ENCODE measurements at places on chromosomes 3 and 15.
A peak's percentile ranks its signal among the peaks of the same experiment; 100 is the strongest.

DNA sequence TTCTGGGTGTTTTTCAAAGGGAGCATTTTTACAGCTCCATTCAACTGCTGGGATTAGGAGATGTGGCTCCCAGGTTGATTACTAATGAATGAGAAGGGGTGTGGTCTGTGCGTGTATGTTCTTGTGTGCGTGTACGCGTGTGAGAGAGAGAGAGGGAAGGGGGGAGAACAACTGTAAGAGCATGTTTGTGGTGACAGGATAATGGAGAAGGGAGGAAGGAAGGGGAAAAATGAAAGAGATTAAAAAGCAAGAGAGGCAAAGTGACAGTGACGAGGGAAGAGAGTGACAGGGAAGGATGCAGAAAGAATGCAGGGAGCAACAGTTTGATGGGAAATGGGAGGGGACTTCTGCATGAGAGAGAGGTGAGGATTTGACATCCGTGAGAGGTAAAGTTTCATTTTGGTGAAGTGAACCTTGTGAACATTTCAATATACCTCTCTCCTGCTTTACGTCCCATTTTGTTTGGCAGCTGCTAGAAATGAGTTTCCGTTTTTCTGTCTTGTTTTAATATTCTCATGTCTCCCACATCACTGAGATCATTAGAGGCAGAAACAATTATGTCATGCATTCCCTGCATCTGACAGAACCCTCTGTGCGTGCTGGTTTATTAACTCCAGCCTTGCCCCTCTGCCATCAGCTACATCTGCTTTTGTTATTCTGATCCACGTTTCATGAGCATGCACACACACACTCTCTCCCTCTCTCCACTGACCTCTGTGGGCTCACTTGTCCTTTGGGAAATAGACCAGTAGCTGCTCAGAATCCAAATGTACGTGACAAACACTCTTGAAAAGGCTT, 161.6 kb downstream of the GAP43 start:
- DNase-seq = no peak

DNA sequence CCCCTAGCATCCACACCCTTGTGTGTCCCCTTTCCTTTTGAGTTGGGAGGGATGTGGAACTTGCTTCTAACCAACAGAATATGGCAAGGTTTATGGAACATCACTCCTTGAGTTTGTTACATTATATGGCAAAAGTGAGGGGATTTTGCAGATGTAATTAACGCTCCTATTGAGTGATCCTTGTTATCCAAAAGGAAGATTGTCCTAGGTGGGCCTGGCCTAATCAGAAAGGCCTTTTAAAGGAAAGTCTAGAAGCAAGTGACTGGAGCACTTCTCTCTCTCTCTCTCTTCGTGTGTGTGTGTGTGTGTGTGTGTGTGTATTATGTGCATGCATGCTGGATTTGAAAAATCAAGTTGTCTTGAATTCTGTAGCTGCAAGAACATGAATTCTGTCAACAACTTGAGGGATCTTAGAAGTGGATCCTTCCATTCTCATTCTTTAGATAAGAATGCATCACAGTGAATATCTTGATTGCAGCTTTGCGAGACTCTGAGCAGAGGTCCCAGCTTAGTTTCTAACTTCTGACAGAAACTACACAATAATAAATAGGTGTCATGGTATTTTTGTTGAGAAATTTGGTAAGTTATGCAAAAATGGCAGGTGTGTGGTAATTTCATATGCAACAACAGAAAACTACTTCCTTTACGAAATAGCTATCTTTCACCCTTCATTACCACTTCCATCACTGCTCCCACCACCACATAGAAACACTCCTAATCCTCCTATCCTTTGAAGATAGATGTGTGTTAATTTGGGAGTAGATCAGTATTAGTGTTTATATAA, 360.9 kb upstream of the CBLB start:
- no peak for DNase-seq

DNA sequence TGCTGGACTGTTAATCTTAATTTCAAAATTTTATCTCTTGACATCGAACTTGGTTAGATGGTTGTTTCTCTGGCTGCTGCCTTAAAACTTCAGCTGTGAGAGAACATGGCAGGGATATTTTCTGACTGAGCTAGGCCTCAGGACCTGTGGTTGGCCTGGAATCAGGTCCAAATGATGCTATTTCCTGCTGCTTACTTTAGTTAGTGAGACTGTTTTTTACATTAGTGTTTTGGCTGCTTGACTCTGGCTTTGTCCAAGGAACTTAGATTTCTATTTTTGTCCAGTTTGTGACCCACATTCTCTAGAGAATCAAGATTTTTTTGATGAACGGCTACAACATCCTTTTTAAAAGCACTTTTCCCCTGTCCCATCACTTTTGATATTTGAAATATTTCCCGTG, 497.9 kb upstream of the SGO1 start:
- DNase-seq = no peak

DNA sequence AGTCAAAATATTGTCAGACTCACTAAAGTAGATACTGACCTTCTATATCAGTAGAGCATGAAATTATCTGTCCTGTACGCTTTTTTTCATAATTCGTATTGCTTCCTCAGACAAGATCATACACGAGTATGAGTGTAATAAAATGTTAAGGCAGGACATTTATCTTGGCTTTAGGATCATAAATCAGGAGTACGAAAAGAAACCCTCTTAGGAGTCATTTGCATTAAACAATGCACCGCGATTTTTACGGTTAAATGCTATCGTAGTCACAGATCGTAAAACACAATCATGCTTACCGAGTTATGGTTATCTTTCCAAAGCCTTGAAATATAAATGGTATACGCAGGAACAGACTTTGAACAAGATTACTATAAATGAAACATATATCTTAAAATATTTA, 510.3 kb upstream of the ROBO1 start:
- DNase-seq = no peak

GRCh38 chr3:55751730-55752129, 264.6 kb upstream of the WNT5A start:
- no peak for DNase-seq

GRCh38 chr3:150216866-150217600, 191.1 kb upstream of the TSC22D2 start:
- no peak for DNase-seq

DNA sequence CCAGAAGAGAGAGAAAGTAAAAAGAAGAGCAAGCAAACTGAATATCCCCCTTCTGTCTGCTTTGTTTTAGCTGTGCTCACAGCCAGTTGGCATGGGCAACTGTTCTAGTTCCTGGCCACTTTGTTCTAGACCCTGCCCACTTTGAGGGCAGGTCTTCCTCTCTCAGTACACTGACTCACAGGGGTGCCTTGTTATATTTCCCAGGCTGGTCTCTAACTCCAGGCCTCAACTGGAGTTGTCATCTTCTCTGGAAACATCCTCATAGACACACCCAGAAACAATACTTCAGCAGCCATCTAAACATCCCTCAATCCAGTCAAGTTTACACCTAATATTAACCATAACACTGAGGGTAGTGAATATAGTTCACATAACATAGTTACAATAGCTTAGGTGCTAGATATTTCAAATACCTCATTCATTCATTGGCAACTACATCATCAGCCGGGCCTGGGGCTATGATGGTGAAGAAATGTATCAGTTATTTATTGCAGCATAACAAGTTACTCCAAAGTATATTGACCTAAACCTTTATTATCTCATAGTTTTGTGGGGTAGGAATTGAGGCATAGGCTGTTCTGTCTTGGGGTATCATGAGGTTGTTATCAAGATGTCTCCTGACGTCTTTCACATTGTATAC, 106.0 kb downstream of the UBE2E2 start:
- DNase-seq = no peak

DNA sequence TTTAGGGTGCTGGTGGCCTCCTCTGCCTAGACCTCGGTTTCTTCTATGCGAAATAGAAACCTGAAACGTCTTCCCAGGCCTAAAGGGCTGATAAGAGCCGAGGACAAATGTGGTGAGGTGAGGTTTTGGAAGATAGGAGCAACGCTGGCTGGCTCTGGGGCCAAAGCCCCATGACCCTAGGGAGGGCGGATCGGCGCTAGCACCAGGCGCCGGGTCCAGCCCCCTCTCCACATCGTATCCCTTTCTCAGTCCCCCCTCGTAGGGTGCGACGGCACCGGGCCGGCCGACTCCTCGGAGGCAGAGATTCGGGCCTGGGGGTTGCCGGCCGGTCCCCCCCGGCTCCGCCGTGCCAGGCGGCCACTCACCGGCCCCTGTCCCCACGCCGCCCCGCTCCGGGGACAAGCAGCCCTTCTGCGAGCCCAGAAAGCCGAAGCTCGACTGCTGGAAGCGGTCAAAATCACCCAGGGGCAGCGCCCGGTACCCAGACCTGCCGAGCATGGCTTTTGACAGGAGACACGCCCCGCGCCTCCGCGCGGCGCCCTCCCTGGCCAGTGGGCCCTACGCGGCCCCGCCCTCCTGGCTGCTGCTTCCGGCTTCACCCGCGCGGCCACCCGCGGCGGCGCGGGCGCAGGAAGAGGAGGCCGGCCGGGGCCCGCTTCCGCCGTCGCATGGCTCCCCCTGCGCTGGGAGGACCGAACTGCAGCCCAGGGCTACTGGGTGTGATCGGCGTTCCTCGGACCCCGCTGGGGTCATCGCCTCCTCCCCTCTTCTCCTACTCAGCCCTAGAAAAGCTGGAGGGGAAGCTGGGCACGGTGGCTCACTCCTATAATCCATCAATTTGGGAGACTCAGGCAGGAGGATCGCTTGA, at the start of gene STOML1:
TSS of gene STOML1 (minus strand) at position 570 of the 868 bp plus-strand sequence. CDS start at position 498, 72 bp downstream.
- DNase-seq = peak; percentile 91

GRCh38 chr3:88963003-88963402, 144.4 kb upstream of the EPHA3 start:
- DNase-seq = no peak

DNA sequence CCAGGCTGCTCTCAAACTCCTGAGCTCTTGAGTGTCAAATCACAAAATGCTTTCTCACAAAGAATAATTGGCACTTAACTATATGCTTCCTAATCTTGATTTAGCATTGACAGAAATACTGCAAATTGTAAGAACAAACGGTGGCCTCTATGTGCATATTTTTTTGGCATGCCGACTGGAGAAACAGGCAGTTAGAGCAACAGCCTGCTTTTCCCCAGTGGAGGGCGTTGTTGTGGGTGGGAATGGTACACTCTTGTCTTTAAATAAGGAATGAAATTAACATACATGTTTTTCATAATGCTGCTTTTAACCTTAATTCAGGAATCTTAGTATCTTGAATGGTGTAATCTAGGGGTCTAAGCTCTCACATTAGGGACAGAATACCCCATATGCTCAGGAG, 31.1 kb upstream of the SV2B start:
- DNase-seq = no peak

DNA sequence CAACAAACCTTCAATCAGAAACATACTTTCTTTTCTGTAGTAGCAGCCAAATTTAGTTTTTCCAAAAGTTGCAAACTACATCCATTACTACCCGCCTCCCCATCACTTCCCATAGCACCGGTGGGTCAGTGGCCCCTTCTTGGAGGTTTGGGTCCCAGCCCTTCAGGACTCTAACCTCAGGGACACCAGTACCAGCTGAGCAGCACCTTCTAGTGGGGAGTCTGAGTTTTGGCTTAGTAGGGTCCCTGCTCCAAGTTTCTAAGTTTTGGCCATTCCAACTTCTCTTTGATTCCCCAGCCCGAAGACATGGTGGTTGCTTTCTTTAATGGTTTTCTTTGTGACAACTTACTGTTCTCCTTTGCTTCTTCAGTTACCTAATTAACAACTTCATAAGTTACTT, 160.6 kb downstream of the ECT2 start:
- no peak for DNase-seq

- DNase-seq = no peak
These were observed 218.3 kb upstream of the LYSMD4 start for GRCh38 chr15:99951511-99951910.

GRCh38 chr3:28915741-28916500, 364.9 kb upstream of the RBMS3 start:
- peak; percentile 15 for DNase-seq

DNA sequence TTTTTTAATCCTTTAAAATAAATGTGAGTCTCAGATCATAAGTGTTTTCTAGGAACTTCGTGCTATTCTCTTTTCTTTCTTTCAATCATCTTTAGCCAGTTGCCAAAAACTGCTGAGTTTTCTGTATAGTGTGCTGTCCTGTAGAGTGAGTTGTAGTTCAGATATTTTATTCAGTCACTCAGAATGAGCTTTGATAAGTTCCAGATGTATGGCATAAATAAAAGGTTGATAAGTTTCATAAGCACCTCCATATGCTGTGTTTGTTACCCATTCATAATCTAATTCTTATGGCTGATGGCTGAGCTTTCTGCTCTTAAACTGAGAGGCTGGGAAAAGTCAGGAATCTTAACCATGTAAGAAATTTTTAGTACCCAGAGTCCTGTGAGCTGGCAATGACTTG, 59.3 kb upstream of the COL6A6 start:
- DNase-seq = no peak

DNA sequence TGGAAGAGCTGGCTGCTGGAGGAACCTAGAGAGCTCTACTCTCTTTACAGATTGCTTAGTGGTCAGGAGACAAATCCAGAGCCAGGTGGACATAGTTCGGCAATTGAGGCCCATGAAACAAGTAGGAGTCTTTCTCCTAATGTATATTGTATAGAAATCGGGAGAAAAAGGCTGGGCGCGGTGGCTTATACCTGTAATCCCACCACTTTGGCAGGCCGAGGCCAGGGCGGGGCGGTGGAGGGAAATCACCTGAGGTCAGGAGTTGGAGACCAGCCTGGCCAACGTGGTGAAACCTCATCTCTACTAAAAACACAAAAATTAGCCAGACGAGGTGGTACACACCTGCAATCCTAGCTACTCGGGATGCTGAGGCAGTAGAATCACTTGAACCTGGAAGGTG, 10.8 kb downstream of the RAD54L2 start:
- DNase-seq = no peak

GRCh38 chr3:115071166-115071565, 75.9 kb downstream of the ZBTB20 start:
- no peak for DNase-seq

DNA sequence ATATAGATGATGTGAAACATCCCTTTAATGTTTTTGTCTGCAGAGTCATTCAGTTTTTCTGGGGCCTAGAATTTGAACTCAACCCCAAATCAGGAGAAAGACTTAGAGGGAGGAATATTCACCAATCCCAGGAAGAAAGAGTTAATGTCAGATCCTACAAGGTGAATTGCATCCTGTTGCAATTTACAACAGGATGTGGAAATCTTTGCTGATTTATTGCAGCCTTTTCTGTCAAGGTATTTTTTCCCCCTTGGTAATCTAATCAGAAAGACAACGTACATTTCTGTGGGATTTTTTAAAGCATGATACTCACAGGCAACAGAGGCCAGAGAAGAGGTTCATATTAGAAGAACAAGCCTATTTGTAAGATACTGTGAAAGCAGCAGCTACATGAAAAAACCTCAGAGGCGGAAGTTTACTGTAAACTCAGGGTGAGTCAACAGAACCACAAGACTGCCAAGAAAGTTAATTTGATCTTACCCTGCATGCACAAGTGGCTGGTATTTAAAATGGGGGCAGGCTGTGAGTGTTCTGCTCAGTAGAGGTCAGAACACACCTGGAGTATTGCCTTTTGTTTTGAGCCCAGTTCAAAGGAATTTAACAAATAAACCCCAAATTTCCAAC, 531.9 kb downstream of the AGBL1 start:
- DNase-seq = no peak

Measured in HTR-8/SVneo (cell line).